ENCODE measurements at places on chromosomes 6 and 20. TPM values are rescaled to one million over a fixed set of nuclear protein-coding genes. Genes with fewer than 3 reads are reported as not detected.

The MEI4 gene
- total RNA-seq = not detected

The RAMACL gene
- 0.21 TPM for total RNA-seq

The ARMC12 gene
- 1.8 TPM for total RNA-seq

The RIPPLY2 gene
- total RNA-seq = not detected

The MCHR2 gene
- not detected for total RNA-seq

The EYA4 gene
- not detected for total RNA-seq

The C6orf118 gene
- not detected for total RNA-seq

The TAGAP gene
- 167 TPM for total RNA-seq

The ALDH8A1 gene
- total RNA-seq = 1.8 TPM

The PLCB4 gene
- not detected for total RNA-seq

The BIRC7 gene
- 0.23 TPM for total RNA-seq
